DMS79 (cell line): ENCODE measurements at places on chromosomes 6 and 20.

GRCh38 chr6:147507162-147508041 lies 1.1 kb upstream of the SAMD5 start:
- DNase-seq: no peak

- no peak for DNase-seq
Observed at GRCh38 chr6:7052443-7053011, 55.2 kb upstream of the RREB1 start.

DNA sequence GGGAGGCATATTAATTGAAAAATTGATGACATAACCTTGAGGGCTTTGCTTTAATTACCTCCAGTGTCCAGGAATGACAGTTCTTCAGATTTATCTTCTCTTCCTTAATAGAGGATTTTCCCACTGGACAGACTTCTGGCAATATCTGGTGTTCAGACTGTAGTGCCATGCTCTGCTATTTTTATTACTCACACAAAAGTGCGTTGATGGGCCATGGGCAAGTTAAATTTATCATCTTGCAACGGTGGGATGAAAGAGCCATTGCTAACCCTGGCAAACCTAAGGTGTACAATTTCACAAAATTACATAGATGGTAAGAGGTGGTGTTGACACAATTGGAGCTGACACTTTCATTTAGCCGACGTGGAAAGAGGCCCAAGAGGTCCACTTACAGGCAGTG lies 253.7 kb upstream of the PLCB4 start:
- no peak for DNase-seq

GRCh38 chr20:14877301-14878028 lies 540.1 kb upstream of the FLRT3 start:
- no peak for DNase-seq

DNA sequence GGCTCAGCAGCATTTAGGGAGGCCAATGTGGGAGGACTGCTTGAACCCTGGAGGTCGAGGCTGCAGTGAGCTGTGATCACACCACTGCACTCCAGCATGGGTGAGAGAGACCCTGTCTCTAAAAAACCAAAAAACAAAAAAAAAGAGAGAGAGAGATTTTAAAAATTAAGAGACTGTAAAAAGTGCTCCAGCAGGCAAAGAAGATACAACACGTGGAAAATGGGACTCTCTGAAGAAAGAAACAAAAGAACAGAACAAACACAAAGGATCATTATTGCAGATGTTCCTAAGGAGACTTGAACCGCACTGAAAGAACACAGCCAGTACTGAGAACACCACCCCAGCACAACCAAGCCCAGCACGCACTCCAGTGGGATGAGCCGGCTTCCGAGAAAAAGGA lies 74.2 kb downstream of the TAF4 start:
- DNase-seq: no peak

DNA sequence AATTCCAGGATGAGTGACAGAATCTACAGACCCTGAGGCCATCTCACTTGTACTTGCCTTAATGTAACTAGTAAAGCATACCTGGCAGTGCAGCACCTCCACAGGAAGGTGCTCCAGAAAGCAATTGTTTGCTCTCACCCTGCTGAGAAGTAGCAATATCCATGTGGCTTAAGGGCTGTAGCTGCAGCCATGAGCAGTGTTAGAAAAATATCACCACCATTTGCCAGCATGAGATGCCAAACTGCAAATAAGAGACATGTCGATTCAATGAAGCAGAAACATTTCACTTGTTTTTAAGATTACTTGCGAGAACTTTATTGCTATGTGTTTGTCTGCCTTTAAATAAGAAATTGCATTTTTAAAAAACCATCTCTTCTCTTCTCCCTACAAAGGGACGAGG lies 151.5 kb downstream of the PRL start:
- DNase-seq: peak; percentile 75

- no peak for DNase-seq
Observed at GRCh38 chr20:51171141-51171540, 148.2 kb upstream of the KCNG1 start.

DNA sequence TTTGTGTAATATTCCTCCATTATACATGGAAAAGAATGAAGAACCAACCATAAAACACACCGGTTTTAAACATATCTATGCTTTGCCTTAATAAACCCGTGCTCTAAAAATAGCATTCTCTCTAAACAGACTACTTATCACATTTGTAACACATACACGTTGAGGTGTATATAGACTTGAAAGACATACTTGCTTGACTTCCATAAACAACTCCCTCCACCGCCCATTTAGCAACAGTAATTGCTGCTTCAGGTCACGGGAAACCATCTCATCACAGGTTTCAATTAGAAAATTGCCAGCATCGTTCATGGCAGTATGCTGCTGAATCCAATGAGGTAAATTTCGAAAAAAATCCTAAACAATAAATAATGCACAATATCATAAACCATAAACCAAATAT lies 174.0 kb downstream of the SYNE1 start:
- no peak for DNase-seq

GRCh38 chr6:88135578-88136114 lies 30.5 kb downstream of the CNR1 start:
- no peak for DNase-seq

DNA sequence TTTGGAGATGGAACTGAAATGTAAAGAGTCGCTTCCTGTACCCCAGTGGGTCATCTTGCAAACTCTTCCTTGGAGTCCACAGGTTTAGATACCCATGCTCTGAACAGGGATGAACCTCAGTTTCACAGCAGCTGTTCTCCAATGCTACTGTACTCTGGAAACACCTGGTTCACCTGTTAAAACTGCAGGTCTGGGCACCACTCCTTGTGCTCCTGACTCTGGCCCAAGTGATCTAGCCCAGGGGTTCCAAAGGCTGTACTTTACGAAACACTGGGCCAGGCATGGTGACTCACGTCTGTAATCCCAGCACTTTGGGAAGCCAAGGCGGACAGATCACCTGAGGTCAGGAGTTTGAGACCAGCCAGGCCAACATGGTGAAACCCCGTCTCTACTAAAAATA lies 102.1 kb downstream of the ATP9A start:
- DNase-seq: no peak

DNA sequence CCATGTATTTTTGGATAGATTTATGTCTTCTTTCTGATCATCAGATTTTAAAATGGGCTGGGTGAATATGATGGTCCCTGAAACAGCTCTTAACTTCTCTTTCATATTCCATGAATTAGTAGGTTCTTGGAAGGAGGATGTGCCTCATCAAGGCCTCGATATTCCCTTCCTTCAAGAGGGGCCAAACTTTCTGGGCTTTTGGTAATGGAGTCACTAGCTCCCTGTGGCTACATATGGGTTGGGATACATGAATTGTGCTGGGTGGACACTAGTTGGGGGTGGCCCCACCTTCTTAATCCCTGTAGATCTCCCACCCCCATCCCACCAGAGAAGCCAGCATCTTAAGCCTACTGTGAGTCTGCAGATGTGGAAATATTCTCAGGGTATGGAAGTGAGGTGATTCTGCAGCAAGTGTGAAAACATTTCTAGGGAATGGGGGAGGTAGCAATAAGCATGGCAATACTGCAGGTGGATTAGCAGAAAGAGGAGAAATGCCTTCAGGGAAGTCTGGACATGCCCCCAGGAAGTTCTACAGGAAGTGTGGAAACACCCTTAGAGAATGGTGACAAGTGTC lies 2.2 kb downstream of the TP53INP2 start:
- DNase-seq: no peak
